HCT116 (cell line): ENCODE measurements at places on chromosomes 13 and 19.
A peak's percentile ranks its signal among the peaks of the same experiment; 100 is the strongest.

DNA sequence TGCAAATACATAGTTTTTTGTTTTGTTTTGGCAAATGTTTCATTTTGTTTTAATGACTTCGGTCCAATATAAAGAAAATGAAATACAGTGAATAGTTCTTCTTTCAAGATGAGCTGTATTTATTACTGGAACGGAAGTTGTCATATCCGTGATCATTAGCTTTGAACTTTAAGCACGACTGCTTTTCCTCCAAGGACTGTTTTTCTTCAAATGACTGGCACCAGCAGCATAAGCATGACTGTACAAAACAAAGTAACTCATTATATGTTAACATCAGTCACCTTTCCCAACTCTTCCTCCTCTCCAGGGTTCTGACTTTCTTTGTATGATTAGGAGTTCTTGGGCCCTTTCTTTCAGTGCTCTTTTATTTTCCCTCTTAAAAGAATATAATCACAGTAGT lies 20.5 kb downstream of the EDNRB start:
- DNase-seq, result no peak

GRCh38 chr19:35888398-35888797 lies 11.9 kb downstream of the NFKBID start:
- DNase-seq, result no peak

GRCh38 chr13:40275636-40276035 lies 390.8 kb downstream of the FOXO1 start:
- DNase-seq, result no peak

- DNase-seq, result no peak
These were observed at the start of gene ZNF358 for GRCh38 chr19:7515645-7516151. ZNF358 (plus strand) TSS chr19:7516103; CDS start chr19:7519243, 3,140 bp downstream.

- peak; percentile 44 for DNase-seq
These were observed 117.8 kb upstream of the IRS2 start for GRCh38 chr13:109904218-109904617.
